ENCODE measurements at places on chromosomes 1 and 21.

DNA sequence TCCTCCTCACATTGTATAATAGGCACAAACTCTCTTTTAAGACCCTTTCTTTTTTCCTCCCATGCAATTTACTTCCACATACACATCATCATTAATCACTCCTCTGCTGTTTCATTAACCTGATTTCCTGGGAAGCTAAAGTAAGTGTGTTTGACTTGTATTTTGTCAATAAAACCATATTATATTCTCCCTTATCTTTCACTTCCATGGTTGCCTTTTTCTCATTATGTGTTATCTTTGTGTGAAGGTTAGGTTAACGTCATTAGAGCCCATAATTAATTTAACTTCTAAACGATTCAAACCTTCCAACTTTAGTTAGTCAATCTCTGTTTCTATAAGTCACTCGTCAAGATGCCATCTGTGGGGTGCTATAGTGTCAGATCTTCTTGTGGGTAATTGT, 313.0 kb downstream of the PAPPA2 start:
- H3K27ac ChIP-seq: no peak overlapping the region
- H3K27me3 ChIP-seq: peaks cover 7% of the 10 kb centered on the region
- H3K36me3 ChIP-seq: no peaks in the 10 kb centered on the region
- no peaks in the 10 kb centered on the region for H3K4me1 ChIP-seq

- no peak overlapping the region for H3K4me3 ChIP-seq
- H3K4me1 ChIP-seq: no peaks in the 10 kb centered on the region
- DNase-seq: no peak
- H3K36me3 ChIP-seq: no peaks in the 10 kb centered on the region
- peaks cover 8% of the 10 kb centered on the region for H3K27me3 ChIP-seq
These were observed 60.1 kb upstream of the CYP2J2 start for GRCh38 chr1:59986516-59987310.

DNA sequence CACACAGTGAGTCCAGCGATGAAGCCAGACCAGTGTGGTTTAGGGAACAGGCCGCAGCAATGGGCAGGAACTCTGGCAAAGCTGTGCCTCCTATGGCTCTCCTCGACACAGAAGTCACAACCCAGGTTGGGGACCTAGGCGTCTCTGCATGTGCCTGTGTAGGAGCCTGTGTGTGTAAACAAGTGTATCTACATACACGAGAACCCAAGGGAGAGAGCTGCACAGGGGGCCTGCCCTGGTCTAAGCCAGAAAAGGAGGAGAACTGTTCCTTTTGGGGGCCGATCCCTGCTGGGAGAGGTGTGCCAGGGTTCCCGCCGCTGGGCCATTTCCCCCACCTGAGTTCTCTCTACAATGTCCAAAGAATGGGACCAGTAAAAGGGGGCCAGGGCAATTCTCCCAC, 56.0 kb downstream of the CD247 start:
- peaks cover 51% of the 10 kb centered on the region for H3K4me1 ChIP-seq
- H3K4me3 ChIP-seq: no peak overlapping the region
- no peak overlapping the region for H3K27ac ChIP-seq

DNA sequence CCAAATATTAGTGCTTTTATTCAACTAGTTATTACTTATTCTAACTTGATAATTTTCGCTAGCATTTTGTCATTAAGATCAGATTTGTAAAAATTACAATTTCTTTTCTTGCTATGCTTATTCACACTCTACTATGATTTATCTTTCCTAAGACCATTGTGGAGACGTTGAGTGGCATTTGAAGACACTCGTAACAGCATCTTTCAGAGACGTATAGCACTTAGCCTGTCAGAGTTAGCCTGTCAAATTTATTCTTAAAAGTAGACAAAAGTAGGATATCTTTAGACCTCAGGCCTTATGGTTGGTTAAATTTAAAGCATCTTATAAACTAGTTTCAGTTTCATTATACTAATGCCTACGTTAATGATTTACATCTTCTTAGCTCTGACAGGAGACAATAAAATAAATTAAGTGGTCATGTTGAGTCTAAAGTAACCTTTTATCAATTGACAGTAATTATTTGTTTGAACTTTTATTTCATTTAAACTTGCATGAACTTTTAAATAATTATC, 1410.1 kb downstream of the MRPL39 start:
- no peaks in the 10 kb centered on the region for H3K36me3 ChIP-seq
- H3K4me3 ChIP-seq: no peak overlapping the region
- no peak for DNase-seq
- H3K27me3 ChIP-seq: peaks cover under 1% of the 10 kb centered on the region
- no peak overlapping the region for H3K27ac ChIP-seq

- peaks cover 4% of the 10 kb centered on the region for H3K27me3 ChIP-seq
- no peak for DNase-seq
- H3K4me1 ChIP-seq: peaks cover 75% of the 10 kb centered on the region
- H3K36me3 ChIP-seq: peaks cover 27% of the 10 kb centered on the region
These were observed 2.0 kb downstream of the INAVA start for GRCh38 chr1:200896531-200897196.

DNA sequence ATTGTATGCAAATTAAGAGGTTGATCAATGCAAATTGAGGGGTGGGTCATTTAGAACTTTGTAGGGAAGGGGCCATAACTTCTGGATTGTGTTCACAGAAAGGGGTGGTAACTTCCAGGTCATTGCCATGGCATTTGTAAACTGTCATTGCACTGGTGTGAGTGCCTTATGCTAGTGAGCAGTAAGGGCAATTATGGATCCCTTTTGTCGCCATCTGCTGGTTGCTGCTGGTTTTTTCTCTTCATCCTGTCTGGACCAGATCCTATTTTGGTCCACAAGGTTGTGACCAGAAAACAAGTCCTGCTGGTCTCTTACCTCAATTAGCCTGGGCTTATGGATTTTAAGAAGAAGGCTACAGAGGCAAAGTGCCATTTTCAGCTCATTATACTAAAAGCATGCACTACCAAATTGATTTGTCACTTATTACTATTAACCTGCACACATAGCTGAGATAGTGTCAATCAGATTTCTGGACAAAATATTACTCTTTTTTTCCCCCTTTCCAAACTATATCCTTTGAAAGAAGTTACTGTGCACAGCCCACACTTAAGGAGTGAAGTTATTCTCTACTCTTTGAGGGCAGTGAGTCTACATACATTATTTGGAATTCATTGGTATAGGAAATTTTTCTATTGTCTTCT, 196.2 kb downstream of the ZC3H11B start:
- H3K27me3 ChIP-seq: no peaks in the 10 kb centered on the region
- H3K27ac ChIP-seq: no peak overlapping the region
- H3K36me3 ChIP-seq: no peaks in the 10 kb centered on the region
- H3K4me3 ChIP-seq: no peak overlapping the region
- peak; percentile 66 for DNase-seq
- peaks cover 18% of the 10 kb centered on the region for H3K4me1 ChIP-seq

DNA sequence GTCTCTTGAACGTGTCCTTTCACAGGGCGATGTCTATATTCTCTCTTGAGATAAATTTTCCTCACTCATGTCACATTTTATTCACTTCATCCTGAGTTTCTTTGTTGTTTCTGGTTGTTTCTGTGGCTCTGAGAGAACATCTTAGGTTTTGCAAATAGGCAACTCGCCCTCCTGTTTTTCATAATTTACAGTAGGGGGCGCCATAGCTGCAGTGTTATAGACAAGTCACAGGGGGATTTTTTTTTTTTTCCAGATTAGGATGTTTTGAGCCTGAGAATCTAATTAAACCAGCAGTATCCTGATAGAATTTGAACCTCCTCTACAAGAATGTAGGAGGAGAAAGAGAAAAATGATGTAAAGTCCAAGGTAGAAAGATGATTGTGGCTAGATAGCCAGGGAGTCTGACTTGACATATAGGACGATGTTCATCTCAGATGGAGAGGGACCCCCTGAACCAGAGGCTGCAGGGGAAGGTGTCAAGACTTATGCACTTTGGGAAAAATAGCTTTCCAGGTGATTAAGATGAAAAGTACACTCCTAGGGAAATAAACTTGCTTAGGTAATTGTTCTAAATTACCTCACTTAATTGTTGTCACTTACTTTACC, 76.3 kb downstream of the ZP4 start:
- H3K36me3 ChIP-seq: no peaks in the 10 kb centered on the region
- no peak overlapping the region for H3K27ac ChIP-seq
- no peaks in the 10 kb centered on the region for H3K4me1 ChIP-seq
- DNase-seq: no peak

DNA sequence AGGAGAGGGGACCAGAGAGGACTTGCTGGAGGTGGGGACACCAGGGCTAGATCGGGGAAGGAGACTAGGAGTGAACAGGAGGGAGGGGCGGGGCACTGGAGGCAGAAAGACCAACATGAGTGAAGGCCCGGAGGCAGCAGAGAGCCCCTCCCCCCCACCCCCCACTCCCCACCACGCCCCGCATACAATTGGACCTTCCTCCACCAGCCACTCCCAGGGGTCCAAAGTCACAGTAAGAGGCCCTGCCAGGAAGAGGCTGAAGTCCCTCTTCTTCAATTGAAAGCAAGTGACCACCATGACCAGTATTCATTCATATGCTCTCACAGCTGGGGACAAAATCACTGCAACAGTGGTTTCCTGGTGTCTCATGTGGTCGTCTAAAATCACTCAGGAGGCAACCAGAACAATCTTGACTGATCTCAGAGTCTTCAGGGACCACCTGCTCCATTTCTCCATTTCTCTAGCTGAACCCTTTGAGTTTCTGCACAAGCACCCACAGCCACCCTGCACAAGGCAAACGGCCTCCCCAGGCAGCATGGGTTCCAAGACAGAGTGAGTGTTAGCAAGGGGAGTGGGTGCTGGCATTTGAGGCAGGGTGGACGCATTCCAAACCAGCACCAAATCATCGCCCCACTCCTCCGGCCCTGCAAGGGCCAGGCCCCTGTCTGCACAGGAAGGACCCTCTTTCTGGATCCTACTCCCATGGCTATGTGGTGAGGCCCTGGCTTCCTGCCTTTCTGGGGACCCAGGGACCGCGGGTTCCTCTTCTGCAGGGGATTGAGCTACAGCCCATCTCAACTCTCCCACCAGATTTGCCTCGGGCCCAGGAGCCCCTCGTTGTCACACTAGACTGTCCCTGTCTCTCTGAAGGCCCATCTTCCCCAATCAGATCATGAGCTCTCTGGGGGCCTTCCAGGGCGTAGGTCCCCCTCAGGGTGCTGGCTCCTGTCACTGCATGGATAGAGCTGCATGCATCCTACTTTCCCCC, 17.0 kb downstream of the LAPTM5 start:
- H3K4me3 ChIP-seq: no peak overlapping the region
- DNase-seq: no peak
- H3K4me1 ChIP-seq: peaks cover 36% of the 10 kb centered on the region

DNA sequence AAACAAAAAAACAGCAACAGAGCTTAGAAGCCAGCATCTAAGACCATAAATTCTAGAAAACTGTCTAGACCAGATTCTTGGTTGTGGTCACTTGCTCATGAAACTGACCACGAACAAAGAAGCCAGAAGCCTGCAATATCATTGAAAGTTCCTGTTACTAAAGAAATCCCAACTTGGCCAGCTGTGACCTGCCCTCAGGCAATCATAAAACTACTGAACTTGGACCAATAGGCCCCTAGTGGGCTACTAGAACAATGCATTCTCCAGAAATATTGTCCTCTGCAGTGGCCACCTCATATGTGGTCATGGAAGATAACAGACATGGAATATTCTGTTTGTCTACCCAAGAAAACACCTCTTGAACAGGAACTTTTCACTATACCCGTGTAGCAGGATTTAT, 87.7 kb downstream of the SPATA17 start:
- DNase-seq: no peak
- no peak overlapping the region for H3K4me3 ChIP-seq
- H3K27me3 ChIP-seq: no peaks in the 10 kb centered on the region
- H3K36me3 ChIP-seq: no peaks in the 10 kb centered on the region
- H3K27ac ChIP-seq: no peak overlapping the region

Data from nephron progenitor cell (in vitro differentiated cells).